ENCODE measurements at places on chromosomes 1 and 21.

DNA sequence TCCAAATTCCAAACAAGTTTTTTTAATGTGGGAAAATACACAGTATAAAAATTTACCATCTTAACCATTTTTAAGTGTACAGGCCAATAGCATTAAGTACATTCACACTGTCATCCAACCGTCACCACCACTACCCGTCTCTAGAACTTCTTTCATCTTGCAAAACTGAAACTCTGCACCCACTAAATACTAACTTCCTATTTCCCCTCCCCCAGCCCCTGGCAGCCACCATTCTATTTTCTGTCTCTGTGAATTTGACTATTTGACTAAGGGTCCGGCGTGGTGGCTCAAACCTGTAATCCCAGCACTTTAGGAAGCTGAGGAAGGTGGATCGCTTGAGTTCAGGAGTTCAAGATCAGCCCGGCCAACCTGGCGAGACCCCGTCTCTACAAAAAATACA lies 36.1 kb downstream of the CLSTN1 start:
- no peak for DNase-seq

- DNase-seq: no peak
Observed at GRCh38 chr1:168696125-168696760, 32.8 kb downstream of the DPT start.

DNA sequence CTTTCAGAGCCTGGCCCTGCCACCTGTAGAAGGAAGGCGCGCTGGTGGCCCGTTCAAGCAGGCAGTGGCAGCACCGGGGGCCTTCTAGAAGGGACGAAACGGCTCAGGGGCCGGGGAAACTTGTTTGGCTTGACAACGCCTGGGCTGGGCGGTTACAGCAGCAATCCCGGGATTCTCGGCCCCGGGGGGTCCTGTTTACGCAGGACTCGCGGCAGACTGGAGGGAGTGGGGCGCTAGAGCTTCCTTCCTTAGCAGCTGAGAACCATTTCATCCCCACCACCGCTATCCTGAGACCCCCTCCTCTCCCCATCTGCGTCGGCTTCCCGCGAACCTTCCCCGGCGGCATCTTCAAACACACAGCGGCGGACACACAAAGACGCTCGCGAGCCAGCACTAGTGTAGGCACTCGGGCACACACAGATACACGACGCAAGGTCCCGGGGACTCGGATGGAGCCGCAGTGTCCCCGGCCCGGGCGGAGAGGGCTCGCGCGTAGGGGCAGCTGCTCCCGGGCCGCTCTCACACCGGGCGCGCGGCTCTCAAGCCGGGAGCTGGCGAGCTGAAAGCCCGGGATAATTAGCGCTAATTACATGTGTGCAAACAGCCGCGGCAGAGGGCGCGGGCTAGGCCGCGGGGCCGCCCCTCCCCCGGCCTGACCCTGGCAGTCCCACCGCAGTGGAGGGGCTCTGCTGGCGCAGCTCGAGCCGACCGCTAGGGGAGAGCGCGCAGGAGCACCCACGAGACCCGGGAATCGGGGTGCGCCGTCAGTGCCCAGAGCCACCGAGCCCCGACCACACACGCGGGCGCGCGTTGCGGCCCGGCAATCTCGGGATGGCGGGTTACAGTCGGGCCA lies 271.4 kb downstream of the FOXD2 start:
- no peak for DNase-seq

DNA sequence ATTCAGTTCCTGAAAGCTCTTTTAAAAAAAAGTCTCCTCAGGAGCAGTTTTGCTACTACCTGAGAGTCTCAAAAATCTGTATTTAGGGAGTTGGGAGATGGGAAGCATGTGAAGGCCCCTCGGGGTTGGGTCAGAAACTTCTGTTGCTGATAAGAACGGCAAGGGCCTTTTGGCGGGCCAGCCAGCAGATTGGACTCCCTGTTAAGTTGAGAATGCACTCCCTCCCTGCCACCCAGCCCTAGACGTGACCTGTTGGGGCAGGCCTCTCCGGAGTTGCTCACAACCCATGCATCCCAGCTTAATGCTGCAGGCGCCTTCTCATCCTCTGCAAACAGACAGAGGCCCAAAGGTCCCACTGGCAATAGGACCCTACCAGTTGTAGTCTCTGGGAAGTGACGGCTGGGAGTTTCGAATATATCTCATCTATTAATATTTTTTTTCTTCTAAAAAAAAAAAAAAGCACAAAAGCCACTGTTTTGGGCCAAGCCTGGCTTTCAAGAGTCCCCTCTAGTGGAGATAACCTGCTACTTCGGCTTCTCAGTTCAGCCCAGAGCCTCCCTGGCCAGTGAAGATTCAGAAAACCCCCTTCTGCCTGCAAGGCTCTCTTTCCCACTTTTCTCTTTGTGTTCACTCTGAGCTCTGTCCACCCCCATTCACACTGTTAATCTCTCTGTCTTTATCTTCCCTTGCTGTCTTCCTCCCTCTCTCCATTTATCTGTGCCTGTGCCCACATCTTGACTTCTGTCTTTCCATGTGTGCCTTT lies 5.3 kb downstream of the PLXNA2 start:
- DNase-seq: peak; percentile 61

DNA sequence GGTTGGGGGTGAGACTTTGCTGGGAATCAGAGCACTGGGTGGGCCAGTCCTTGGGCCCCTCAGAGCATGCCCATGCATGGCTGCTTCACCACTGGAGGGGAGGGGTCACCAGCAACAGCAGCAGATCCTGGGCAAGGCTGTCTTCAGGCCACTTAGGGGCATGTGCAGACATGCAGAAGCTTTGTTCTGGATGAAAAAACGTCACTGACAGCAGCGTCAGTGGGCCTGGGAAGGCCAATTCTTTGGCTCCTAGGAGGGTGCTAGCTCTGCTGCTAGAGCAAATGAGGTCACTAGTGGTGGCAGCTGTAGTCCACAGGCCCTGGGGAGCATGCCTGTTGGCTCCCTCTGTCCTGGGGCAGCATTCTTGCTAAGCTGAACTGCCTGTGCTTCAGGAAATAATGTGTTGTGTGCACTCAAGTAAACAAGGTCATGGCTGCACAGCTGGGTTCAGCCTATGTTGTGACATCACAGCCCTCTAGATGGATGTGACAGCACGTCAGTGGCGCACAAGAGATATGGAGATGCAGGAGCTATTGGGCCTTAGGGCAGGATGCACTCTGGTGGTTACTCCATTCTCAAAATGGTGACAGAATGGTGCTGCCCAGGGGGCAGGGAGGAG lies 27.0 kb downstream of the ZC3H11B start:
- DNase-seq: no peak
